ENCODE measurements at places on chromosomes 2 and 18.

GRCh38 chr2:44772669-44773378 lies 168.7 kb upstream of the SIX3 start:
- no peak for DNase-seq

GRCh38 chr2:158443606-158444005 lies 12.9 kb downstream of the CCDC148 start:
- no peak for DNase-seq

GRCh38 chr18:9743200-9744016 lies 35.3 kb downstream of the RAB31 start:
- no peak for DNase-seq

DNA sequence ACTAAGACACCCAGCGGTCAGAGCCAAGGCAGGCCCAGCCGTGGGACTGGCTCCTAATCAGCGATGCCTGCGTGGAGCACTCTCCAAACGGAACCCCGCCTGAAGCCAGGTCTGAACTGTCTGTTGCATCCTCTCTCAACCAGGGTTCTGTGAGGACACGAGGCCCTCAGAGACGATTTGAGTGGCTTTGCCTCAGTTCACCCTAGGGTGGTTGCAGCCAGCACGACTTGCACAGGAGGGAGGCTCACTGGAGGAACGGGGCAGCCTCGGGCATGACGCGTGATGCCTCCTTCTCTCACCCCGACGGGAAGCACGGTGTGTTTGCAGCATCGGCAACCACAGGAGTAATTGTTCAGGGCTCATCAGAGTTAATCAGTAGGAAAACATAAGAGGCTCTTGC lies 336.4 kb downstream of the EIPR1 start:
- no peak for DNase-seq

GRCh38 chr2:216016581-216016980 lies 3.2 kb upstream of the MREG start:
- no peak for DNase-seq

DNA sequence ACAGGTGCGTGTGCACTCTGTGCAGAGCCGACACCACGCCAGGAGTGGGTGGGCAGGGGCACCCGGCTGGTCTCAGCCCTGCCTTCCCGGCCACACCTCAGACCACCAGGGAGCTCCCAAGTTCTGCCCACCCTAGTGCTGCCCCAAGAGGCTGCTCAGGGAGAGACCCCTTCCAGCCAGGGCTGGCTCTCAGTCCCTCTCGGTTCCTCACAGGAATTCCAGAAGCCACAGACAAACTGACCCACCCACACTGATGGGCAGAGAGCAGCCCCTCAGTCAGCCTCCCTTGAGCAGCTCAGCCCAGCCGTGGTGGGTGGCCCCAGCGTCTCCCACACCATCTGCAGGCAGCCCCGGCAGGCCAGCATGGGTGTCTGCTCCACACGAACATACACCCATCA lies 33.8 kb downstream of the GPC1 start:
- no peak for DNase-seq

DNA sequence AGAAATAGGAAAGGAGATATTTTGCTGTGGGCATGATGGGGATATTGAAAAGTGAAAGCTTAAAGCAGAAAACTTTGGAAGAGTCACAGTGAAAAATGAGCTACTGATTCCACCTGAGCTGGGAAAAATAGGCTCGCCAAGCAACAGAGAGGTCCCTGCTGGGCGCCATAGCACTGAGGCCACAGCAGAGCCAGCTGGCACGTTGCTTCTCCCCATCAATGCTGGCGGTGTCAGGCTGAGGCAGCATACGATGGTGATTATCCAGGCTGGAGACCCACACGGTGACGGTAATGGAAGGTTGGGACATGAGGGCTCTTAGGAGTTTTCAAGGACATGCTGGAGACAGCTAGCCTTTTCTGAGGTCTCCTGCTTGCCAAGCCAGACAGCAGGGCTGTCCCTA lies 25.8 kb upstream of the DTNB start:
- DNase-seq, result no peak

DNA sequence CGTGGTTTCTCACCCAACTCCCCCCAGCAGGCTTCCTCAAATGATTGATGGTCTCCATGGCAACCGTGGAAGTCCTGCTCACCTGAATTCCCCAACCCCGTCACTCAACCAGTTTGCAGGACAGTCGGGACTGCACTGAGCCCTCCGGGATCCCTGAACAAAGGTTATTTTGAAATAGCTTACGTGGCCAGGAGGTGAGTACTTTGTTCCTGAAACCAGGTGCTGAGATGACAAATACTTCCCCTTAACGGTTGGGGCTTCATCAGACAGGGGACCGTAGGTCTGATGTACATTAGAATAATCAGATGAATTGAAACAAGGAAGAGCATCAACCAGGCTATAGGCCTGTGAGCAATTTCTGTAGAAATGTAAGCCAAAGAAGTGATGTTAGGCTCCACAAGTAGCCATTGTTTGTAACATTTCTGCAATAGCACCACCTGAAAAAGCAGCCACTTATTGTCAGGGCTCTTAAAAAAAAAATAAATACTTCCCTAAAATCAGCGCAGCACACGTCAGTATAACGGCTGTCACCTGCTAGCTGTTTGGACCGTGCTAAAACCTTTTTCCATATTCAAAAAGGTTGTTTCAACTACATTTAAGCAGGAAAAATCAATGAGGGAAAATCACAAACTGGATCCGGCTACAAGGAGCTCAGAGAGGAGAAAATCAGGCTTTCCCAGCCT lies 206.4 kb upstream of the ID2 start:
- DNase-seq, result no peak

GRCh38 chr2:106851881-106852501 lies 34.0 kb downstream of the ST6GAL2 start:
- DNase-seq, result no peak

DNA sequence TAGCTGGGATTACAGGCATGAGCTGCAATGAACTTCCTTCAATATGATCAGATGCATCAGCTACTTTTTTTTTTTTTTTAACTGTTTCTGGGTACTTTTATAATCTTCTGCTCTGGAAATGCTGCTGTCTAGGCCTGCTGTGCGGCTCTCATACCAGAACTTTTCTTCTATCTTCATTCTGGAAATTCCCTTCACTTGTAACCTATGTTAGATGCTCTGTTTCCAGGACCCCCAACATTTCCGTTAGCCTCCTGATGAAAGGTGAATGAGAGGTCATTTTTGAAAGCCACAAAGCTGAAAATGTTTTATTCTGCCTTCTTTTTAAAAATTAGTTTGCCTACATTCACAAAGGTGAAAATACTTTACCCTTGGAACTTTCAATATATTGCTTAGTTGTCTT lies 8.6 kb downstream of the AGFG1 start:
- DNase-seq, result no peak

- DNase-seq, result peak; percentile 81
Measured at GRCh38 chr2:71510196-71510807, 56.9 kb downstream of the DYSF start.

DNA sequence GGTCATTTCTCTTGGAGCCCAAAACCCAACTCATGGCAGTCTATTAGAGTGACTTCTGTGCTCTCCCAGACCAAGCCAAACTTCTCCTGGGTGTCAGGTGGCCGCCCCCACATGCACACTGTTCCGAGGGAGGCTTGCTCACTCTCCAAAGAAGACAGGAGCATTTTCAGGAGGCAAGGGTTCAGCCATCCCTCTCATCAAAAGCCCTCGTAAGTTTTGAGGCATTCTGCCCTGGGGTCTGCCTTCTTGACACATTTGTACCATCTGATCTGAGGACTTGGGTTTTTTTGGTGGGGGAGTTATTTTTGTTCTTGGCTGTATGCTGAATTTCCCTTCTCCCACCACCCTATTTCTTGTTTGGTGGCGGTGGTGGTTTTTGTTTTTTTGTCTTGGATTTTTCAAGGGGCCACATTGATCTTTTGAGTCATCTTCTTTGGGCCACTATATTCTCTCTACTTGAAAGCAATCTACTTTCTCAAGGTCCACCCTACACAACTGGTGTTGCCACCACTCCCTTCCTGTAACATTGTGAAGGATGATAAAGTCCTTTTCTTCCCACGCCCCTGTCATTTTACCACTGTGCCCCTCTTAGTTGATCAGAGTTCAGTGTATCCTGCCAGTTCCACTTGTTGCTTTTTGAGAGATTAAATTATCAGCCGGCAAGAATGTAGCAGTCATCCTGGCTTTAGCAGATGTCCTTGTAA lies 255.8 kb downstream of the CYP26B1 start:
- no peak for DNase-seq

DNA sequence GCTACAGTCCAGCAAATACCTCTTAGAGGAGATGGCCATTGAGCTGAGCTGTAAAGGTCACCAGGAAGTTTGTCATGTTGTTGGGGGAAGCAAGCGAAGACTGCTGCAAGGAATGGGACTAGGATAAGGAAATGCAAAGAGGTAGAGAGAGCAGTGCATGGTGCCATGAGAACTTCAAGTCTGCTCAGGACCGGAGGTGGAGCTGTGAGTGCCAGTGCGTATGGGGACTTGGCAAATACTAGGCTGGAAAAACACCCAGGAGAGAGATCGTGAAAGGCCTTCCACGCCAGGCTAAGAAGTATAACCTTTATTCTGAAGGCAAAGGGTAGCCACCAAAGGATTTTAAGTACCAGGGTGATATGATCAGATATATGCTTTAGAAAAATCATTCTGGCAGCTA lies 71.3 kb downstream of the MEIS1 start:
- no peak for DNase-seq

DNA sequence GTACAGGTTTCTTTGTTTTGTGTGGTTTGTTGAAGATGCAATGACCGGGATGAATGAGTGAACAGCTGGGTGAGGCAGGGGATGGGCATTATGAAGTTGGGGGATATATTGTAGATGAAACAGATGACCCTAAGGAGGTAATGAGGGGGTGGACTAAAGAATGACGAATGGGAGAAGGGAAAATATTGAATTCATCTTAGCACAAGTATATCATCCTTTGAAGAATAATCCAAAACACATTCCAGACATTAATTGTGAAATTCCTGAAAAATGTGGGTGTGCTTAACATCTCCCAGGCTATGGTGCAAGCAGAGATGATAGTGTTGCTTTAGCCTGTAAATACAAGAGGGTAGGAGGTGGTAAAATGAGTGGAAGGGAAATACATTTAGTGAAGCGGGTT lies 5.8 kb downstream of the CRIM1 start:
- DNase-seq, result no peak

DNA sequence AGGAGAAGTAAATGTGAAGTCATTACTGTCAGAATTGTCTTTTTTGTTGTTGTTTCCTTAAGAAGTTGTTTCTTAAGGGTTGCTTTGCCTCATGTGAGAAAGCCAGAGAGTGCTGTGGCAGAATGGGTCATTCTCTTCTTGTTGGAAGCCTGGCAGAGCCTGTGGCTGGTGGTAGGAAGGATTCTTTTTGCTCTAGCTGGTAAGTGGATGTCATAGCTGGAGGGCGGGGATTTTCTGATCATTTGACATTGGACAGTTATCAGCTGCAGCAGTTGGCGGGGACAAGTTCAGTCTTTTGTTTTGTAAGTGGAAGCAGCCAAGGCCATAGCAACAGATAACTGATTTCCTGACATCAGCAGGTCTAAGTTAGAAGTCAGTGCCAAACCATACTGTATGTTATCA lies 5.5 kb upstream of the RMDN2 start:
- DNase-seq, result peak; percentile 88

DNA sequence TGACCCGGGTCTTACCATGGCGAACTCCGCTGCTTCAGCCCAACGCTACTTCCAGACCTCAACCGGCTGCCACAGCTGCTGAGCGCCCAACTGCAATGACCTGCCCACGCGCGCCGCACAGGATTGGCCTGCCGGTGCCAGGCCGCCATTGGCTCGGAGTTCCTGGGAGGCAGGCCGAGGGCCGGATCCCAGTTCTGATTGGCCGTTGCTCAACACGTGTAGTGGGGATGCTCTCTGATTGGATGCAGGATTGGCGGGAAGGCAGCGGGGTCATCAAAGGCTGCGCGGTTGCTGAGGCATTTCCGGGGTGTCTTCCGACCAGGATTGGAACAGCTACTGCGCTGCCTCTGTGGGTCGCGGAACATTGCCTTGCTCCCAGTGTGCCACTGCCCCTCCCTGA lies at the start of gene TUBA3E:
TSS of gene TUBA3E (minus strand) at position 97 of the 400 bp plus-strand sequence. CDS start at position 18, 79 bp downstream.
- no peak for DNase-seq

DNA sequence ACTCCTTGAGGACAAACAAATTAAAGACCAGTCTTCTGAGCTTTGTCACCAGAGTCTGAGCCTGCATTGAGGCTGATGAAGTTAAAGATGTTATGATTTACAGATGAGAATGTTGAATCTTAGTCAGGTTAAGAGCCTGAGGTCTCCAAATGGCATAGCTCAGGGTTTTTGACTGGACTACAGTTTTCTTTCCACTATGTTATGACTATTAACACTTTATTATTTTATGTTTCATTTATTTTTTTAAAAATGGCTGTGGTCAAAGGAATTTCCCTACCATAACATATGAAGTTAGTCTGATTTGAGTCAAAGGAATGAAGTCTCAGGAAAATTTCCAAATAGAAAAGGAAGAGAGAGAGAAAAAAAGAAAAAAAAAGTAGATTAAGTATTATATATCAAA lies 39.7 kb upstream of the CWC22 start:
- DNase-seq, result no peak

GRCh38 chr2:15965564-15966019 lies 25.2 kb downstream of the MYCN start:
- no peak for DNase-seq

DNA sequence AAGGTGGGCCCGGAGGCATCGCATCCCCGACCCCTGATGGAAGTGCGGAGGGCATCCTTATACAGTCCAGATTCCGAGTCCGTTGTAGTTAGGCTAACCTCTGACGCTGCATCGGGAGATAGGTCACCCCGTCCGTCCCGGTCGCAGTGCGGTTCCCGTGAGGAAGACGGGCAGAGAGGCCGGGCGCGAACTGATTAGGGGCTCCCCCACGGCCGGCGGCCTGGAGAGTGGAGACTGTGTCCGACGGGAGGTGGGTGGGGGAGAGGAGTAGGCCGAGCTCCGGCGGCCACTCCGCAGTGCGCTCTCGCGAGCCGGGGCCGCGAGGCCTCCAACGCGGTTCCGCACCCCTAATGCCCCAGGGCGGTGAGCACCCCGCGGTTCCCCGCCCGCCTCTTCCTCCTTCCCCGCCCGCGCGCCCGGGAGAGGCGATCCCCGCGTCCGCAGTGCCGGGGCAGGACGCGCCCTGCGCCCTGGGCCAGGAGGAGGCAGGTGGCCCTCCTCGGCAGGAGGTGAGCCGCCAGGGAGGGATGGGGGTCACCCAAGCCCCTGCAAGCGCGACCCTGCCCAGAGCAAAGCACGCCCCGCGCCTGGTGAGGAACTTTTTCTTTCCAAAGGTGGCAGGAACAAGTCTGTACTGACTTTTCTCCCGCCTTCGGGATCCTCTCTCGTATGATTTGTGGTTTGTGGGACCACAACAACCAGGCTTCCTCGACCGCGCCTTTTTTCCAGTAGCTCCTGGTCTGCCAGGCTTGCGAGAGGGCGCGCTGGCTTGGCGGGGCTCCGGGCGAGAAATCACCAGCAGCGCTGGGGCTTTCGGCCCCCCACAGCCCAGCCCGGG lies 1.4 kb upstream of the SP5 start:
- no peak for DNase-seq

DNA sequence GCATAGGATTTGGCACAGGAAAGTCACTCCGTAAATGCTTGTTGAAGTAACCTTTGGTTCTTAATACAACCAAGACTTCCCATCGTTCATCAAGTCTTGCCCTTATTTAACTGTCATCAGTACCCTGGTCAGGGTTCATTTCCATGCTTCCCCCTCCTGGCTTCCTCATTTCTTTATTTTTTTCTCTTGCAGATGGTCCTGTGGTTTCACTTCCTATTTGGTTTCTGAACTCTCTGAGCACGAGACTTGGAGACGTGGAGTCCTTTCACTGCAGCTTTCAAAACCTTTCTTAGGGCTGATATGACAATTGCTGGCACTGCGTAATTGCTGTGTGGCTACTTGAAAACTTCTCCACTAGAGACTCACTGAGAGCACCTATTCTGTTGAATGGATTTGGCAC lies 59.9 kb upstream of the PID1 start:
- no peak for DNase-seq

- DNase-seq, result no peak
Measured at GRCh38 chr2:172925600-172925999, 150.0 kb upstream of the MAP3K20 start.

All from erythroblast (primary cell).